ENCODE measurements at places on chromosomes 7 and 10. TPM values are rescaled to one million over a fixed set of nuclear protein-coding genes. Genes with fewer than 3 reads are reported as not detected.
A peak's percentile ranks its signal among the peaks of the same experiment; 100 is the strongest.

DNA sequence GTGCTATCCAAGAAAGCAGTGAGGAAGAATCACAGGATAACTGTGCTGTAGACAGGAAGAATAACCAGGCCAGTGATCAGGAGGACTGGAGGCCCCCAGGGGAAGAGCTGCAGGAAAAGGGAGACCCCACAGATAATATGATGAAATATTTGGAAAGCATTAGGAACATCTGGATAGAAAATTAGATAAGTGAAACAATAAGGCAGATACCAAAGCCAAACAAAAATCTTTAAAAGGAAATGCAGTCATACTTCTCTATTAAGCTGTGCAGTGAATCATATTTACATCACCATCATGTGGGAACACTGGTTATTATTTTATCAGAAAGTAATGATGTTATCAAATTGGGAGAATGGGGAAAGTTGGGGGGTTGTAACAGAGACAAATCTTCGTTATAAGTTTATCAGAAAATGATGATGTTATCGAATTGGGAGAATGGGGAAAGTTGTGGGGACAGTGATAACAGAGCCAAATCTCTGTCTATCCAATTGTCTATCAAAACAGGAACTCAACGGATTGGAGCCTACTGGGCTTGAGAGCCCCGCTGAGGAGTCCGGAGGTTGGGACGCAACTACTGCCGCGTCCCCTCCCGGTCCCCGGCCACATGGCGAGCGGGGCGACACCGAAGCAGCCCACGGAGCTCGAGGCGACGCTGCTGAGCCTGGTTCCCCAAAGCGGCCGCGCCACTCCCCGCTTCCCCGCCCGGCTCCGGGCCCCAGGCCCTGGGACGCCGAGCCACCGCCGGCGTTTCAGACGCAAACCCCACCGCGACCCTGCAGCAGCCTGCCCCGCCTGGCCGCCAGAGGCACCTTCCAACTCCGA, 14.0 kb upstream of the RALA start:
- no peak for DNase-seq

GRCh38 chr7:152967958-152968357, 208.4 kb downstream of the ACTR3B start:
- no peak for DNase-seq

DNA sequence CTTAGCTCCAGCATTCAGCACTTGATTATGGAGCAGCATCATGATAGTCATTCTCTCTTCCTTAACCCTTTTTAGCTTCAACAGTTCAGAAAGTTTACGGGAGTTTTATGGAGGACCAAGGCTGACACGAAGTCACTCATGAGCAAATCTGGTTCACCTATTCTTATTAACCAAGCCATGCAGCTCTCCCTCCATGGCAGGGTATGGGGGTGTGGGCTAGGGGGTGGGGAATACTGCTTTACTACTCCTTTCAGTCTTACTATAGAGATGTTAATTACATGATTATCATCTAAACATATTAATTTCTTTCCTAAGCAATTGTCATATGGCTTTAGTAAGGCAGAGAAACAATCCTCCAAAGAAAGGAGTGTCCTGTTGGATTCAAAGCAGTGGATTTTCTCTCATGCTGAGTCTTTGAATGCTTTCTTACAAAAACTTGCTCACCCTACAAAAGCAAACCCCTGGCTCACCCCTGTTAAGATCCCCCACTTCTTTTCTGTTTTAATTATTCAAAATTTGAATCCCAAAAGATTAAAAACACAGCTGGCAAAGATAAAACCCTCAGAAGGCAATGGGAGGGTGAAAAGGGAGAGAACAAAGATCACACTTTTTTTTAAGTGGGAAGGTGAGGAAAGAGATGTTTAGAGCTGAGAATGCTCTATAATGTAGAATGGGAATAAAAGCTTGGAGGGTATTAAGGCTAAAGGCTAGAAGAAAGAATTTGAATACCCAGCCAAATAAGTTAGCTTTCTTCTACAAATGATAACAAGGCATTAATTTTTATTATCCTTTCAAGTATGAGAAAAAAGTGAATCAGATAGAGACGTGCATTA, 46.4 kb upstream of the SEMA3E start:
- no peak for DNase-seq

AKR1C8 gene
- under 0.01 TPM for total RNA-seq

- peak; percentile 68 for DNase-seq
These were observed at the start of gene DOCK1 for GRCh38 chr10:126904818-126905701. Gene DOCK1 (plus strand): TSS chr10:126905428. CDS start chr10:126905518, 90 bp downstream.

DNA sequence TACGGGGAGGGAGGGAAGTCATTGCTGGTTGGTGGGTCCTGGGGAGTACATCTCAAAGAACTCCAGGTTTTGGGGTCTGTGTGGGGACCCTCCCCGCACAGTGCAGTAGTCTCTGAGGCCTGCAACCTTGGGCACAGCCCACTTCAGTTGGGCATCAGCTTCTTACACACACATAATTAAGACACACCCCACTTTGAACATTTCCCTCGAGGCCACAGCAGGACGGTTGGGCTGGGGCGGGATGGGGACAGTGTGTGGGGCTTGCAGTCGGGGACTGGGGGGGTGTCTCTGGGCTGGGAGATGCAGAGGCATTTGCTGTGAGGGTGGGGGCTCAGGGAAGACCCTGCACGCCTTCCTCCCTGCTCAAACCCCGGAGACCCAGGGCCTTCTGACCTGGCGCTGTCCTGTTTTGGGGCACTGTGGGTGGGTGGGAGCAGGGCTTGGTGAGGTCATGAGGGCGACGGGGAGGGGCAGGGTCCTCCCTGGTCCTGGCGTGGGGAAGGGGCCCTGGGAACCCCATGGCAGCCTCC, 1.3 kb downstream of the LFNG start:
- DNase-seq, result no peak

- DNase-seq, result peak; percentile 11
These were observed 790 bp downstream of the ADAM22 start for GRCh38 chr7:87934699-87935383.

GRCh38 chr7:33700001-33700899, 205.1 kb upstream of the BMPER start:
- DNase-seq, result no peak

- no peak for DNase-seq
These were observed 80.2 kb upstream of the CACNB2 start for GRCh38 chr10:18059826-18060559.

OR9A2 gene
- total RNA-seq, result under 0.01 TPM

All from hematopoietic multipotent progenitor cell (in vitro differentiated cells).